Transverse colon (tissue), 4 donors: ENCODE measurements at places on chromosomes 5 and 9. TPM values are rescaled to one million over a fixed set of nuclear protein-coding genes. Genes with fewer than 3 reads are reported as not detected.
A peak's percentile ranks its signal among the peaks of the same experiment; 100 is the strongest.

ANKRD20A1 gene
- 4.5 TPM for total RNA-seq

C5orf58 gene
- not detected for total RNA-seq

DNA sequence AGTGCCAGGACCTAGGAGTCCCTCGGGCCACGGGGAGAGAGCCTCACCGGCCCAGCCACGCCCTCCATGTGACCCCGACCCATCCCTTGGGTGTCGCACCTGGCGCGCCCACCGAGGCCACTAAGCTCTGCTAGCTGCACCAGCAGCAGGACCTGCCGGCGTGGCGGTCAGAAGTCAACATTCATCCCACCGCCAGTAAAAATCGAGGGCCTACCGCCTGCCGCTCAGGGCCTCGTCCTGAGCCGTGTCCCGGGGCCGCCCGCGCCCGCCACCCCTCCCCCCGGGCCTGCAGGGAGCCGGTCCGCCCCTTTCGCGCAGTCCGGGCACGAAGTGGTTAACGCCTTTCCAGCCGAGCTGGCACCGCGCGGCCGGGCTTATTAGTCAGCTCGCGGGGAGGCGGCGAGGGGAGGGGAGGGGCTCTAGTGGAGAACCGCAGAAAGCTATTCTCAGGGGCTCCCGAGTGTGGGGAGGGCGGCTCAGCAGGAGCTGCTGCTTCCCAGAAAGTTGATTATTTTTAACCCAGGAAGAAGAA lies 124.4 kb downstream of the C9orf50 start:
- H3K27me3 ChIP-seq: no peaks in the 10 kb centered on the region
- peak overlapping the region; percentile 48 for H3K4me3 ChIP-seq
- peaks cover 62% of the 10 kb centered on the region for H3K4me1 ChIP-seq
- H3K36me3 ChIP-seq: no peaks in the 10 kb centered on the region
- peak; percentile 89 for DNase-seq
- H3K27ac ChIP-seq: peak overlapping the region; percentile 94

- no peaks in the 10 kb centered on the region for H3K36me3 ChIP-seq
- no peak for DNase-seq
- H3K27ac ChIP-seq: no peak overlapping the region
- no peaks in the 10 kb centered on the region for H3K27me3 ChIP-seq
Measured at GRCh38 chr9:109452761-109453160, 45.3 kb downstream of the PTPN3 start.

DNA sequence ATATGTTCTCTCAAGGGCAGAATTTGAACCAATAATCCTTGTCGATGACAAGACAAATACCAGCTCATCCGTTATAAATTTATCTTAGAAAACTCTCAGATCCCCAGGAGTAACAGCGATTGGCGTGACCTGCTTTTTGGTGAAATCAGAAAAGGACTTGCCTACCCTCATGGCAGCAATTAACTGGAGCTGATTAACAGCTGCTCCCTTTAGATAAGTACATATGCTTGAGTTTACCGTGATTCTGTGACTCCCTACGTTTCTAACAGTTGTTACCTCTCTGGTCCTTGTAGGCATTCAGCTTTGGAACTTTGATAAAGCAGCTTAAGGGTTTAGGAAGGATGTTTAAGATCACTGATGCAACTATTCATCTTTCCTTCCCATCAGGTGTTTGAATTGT lies 2.6 kb downstream of the INVS start:
- H3K36me3 ChIP-seq: no peaks in the 10 kb centered on the region
- DNase-seq: no peak
- no peaks in the 10 kb centered on the region for H3K27me3 ChIP-seq
- H3K27ac ChIP-seq: no peak overlapping the region
- H3K4me1 ChIP-seq: peaks cover 20% of the 10 kb centered on the region
- H3K4me3 ChIP-seq: no peak overlapping the region

DNA sequence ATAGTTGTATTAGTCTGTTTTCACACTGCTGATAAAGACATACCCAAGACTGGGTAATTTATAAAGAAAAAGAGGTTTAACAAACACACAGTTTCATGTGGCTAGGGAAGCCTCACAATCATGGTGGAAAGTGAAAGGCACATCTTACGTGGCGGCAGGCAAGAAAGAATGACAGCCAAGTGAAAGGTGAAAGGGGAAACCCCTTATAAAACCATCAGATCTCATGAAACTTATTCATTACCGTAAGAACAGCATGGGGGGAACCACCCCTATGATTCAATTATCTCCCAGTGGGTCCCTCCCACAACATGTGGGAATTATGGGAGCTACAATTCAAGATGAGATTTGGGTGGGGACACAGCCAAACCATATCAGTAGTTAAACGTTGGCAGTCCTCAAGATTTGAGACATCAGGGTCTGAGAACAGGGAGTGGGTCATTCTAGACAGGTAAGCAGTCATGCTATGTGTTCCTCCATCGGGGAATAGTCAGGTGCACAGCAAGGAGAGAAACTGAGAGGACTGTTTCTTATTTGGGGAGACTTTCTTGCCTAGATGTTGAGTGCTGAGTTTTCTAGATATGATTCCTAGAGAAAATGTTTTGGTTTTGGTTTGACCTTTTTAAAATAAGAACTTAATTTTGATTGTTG lies 45.8 kb upstream of the ENTREP1 start:
- no peak overlapping the region for H3K4me3 ChIP-seq
- no peaks in the 10 kb centered on the region for H3K4me1 ChIP-seq
- no peaks in the 10 kb centered on the region for H3K27me3 ChIP-seq
- no peak for DNase-seq

DNA sequence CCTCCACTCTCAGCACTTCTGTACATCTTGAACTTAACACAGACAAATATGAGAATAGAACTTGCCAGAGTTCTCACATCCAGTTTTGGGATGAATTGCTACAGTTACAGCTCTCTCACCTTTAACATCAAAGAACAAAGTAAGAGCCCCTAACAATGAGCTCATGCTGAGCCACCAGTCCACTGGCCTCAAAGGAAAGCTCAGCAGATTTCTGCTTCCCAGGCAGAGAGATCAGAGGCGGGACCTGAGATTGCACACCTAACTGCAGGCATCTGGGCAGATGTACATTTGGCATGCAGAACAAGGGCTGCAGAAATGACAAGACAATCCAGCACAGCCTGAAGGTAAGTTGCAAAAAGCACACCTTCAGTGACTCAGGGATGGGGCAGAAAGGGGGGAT lies 300.9 kb downstream of the MRPS30 start:
- no peak overlapping the region for H3K27ac ChIP-seq
- H3K4me3 ChIP-seq: no peak overlapping the region
- no peaks in the 10 kb centered on the region for H3K27me3 ChIP-seq
- H3K4me1 ChIP-seq: no peaks in the 10 kb centered on the region
- no peaks in the 10 kb centered on the region for H3K36me3 ChIP-seq

DNA sequence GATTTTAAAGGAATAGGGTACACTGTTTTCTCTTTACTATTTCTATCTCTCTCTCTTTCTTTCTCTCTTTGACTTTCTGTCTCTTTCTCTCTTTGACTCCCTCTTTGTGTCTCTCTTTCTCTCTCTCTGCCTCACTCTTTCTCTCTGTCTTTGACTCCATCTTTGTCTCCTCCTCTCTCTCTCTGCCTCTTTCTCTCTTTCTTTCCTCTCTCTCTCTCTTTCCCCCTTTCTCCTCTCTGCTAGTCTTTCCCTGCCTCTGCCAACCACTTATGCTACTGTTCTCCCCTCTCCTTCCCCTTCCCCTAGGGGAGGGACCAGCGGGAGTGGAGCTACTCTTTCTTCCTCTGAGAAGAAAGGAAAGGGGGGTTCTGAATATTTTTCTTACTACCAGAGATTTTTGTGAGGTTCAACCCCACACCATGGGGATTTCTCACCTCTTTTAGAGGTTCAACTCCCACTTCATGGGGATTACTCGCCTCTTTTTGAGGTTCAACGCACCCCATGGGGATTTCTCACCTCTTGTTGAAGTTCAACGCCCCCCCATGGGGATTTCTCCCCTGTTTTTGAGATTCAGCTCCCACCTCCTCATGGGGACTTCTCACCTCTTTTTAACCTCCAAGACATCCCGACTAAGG lies 309.9 kb downstream of the NR3C1 start:
- H3K27ac ChIP-seq: no peak overlapping the region
- no peak for DNase-seq
- H3K4me1 ChIP-seq: no peaks in the 10 kb centered on the region
- no peaks in the 10 kb centered on the region for H3K36me3 ChIP-seq
- no peak overlapping the region for H3K4me3 ChIP-seq
- no peaks in the 10 kb centered on the region for H3K27me3 ChIP-seq

- H3K4me3 ChIP-seq: no peak overlapping the region
- no peaks in the 10 kb centered on the region for H3K36me3 ChIP-seq
- no peak for DNase-seq
- no peaks in the 10 kb centered on the region for H3K4me1 ChIP-seq
- no peaks in the 10 kb centered on the region for H3K27me3 ChIP-seq
Measured at GRCh38 chr5:34876275-34876674, 37.3 kb downstream of the TTC23L start.

DNA sequence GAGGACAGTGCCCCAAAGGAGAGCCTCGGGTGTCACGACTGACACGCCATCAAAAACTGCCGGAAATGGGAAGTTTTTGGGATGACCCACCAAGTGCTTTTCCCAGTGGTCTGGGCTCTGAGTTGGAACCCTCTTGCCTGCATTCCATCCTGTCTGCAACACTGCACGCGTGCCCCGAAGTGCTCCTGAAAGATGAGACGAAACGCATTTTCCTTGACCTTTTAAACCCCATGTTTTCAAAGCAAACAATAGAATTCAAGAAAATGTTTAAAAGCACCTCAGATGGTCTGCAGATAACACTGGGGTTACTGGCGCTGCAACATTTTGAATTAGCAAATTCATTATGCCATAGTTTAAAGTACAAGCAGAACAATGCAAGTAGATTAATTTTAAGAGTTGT lies 92.9 kb downstream of the ANKRD18A start:
- H3K4me3 ChIP-seq: no peak overlapping the region
- no peaks in the 10 kb centered on the region for H3K4me1 ChIP-seq
- H3K36me3 ChIP-seq: no peaks in the 10 kb centered on the region
- no peak overlapping the region for H3K27ac ChIP-seq
- H3K27me3 ChIP-seq: peaks cover 6% of the 10 kb centered on the region

ST8SIA4 gene
- total RNA-seq: 2.0 TPM

GLRA1 gene
- not detected for total RNA-seq

DNA sequence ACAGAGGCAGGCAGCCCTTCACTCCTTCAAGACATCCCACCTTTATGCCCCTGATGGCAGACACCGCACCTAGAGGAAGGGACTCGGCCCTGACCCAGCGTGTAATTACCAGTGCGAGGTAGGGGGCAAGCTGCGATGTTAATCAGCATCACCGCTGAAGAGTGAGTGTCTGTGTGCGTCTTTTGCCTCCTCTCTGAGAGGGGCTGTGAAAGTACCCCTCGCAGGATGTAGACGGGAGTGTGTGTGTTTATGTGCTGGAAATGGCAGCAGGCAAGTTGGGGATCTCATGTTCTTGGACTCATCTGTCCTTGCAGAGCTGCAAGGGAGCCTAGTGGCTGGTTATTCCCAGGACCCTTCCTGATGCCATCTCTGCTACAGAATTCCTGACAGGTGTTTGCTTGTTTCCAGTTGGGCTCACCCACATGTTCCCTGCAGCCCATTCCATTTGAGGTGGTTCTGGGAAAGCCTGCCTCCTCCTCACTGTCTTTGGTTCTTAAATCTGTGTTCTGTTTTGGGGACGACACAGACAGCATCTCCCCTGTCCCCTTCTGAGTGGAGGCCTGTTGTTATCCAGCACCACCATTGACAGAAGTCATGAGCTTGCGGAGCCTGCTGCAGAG lies 70.5 kb downstream of the ZNF618 start:
- no peak for DNase-seq
- no peaks in the 10 kb centered on the region for H3K36me3 ChIP-seq
- H3K27ac ChIP-seq: no peak overlapping the region
- no peaks in the 10 kb centered on the region for H3K4me1 ChIP-seq

BSPRY gene
- 9.0 TPM for total RNA-seq

DNA sequence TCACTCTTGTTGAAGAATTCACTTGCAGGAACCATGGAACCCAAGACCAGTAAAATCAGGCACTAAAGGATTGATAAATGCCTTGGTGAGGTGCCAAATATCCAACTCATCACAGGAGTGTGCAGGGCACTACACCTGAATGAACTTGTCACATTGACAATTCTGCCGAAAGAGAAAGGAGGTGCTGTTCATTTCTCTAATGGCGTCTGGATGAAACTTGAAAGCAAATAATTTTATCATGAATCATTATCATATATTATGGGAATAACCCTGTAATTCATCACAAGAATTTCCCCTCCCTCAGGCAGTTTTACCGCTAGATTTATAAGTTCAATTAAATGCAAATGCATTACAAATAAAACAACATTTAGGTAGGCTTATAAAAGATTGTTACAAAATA lies 360.0 kb downstream of the GLIS3 start:
- DNase-seq: no peak
- H3K36me3 ChIP-seq: no peaks in the 10 kb centered on the region
- H3K27ac ChIP-seq: no peak overlapping the region
- no peaks in the 10 kb centered on the region for H3K27me3 ChIP-seq

DNA sequence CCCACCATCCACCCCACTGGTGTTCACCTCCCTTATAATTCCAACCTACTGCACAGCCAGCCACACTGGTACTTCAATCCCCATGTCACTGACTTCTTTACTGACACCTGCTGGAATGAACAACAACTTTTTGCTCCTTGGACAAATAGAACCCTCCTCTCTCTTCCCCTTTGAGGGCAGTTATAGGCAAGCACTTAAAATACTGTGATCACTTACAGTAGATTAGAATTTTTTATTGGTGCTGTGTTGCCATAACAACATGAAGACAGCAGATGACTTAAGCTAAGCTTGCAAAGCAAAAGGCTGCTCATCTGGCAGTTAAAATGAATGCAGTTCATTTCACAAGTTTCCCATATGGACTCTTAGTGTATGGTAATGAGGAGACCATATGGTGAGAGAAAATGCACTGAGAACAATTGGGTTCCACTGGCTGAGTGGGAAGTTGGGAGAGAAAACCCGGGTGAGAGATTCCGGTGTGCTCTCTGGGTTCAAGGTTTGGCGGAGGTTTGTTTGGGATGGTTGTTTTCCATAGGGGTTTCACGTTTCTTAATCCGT lies 374.3 kb downstream of the EBF1 start:
- DNase-seq: no peak
- H3K4me3 ChIP-seq: no peak overlapping the region
- no peaks in the 10 kb centered on the region for H3K4me1 ChIP-seq
- no peaks in the 10 kb centered on the region for H3K27me3 ChIP-seq
- H3K27ac ChIP-seq: no peak overlapping the region

GRCh38 chr5:179820127-179820482 lies 600 bp upstream of the SQSTM1 start:
- peak overlapping the region; percentile 99 for H3K27ac ChIP-seq
- H3K4me1 ChIP-seq: peaks cover 73% of the 10 kb centered on the region
- no peaks in the 10 kb centered on the region for H3K27me3 ChIP-seq
